ENCODE measurements at places on chromosomes 5 and 9. TPM values are rescaled to one million over a fixed set of nuclear protein-coding genes. Genes with fewer than 3 reads are reported as not detected.

DNA sequence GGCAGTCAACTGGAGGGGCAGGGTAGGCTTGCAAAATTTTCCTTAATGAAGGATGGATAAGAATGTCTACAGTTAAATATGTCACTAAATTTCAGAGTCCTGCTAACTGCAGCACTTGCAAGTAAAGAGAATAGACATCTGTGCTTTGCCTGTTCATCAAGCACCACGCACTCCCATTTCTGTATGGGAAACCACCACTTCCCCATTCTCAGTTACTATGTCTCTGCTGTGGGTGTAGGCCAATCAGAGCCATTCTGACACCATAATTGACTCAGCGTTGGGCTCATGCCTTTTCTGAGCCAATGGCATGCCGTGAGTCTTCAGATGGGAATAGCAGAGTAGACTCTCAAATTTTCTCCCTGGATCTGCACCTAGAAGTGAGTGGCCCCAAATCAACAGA is 247.5 kb downstream of the GABRB2 start:
- DNase-seq, result no peak

Gene LRRC70
- total RNA-seq, result 0.83 TPM

Gene GABRA1
- not detected for total RNA-seq

- no peak for DNase-seq
These were observed 25.8 kb downstream of the COL23A1 start for GRCh38 chr5:178564397-178564796.

Gene COX7C
- 210 TPM for total RNA-seq

- DNase-seq, result no peak
These were observed 42.6 kb downstream of the RGS3 start for GRCh38 chr9:113506090-113506589.

- DNase-seq, result no peak
These were observed 8.6 kb upstream of the GLE1 start for GRCh38 chr9:128495804-128496417.

Gene KCNN2
- 2.2 TPM for total RNA-seq

GRCh38 chr5:64680289-64680688 is 10.0 kb upstream of the SHISAL2B start:
- DNase-seq, result no peak

- peak; percentile 43 for DNase-seq
These were observed 315.0 kb upstream of the TLE4 start for GRCh38 chr9:79256691-79257213.

GRCh38 chr5:178533136-178533535 is 57.1 kb downstream of the COL23A1 start:
- DNase-seq, result no peak

DNA sequence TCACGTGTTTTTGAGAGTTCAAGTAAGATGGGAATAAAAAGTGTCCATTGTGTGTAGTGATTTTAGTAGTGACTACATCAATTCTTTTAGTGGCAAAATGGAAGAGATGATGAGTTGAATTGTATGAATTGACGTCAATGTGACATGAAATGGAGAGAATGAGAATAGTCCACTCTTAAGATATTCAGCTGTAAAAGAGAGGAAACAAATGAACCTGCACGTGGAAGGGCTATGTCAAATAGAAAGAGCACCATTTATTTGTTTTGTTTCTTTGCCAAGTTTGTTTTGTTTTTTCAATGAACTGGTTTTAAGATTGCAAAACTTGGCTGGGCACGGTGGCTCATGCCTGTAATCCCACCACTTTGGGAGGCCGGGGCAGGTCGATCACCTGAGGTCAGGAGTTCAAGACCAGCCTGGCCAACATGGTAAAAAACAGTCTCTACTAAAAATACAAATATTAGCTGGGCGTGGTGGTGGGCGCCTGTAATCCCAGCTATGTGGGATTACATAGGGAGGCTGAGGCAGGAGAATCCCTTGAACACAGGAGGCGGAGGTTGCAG is 453.8 kb downstream of the TAF11L14 start:
- no peak for DNase-seq

Gene CIZ1
- total RNA-seq, result 13.8 TPM

Gene NFIB
- 2.2 TPM for total RNA-seq

- DNase-seq, result no peak
These were observed 118.7 kb downstream of the GAS1 start for GRCh38 chr9:86828631-86829030.

- DNase-seq, result no peak
These were observed 356.0 kb upstream of the PANK3 start for GRCh38 chr5:168935183-168935582.
